ENCODE measurements at places on chromosomes 2 and 18.

DNA sequence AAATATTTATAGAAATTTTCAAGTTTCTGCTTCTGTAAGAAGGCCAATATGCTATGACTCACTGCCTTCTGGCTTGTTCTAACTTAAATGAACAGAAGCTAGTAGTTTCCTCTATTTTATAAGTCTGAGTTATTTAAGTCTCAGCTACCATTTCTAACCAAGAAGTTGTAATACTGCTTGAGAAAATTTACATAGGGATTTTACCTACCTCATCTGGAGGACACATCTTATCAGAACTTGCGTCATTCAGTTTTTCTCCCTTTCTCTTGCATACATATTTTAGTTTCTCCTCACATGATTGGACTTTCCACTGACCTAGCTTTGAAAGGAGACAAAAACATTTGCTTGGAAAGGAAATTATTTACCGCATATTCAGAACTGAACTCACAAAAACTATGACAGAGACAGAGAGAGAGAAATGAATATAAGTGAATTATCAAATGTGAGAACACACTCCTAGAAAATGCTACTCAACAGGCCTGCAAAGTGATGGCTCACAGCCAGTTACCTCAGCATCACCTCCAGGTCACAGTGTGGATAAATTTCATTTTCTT, 81.1 kb upstream of the CD302 start:
- DNase-seq: no peak

GRCh38 chr2:173715441-173715840, 249.7 kb downstream of the SP3 start:
- DNase-seq: no peak

DNA sequence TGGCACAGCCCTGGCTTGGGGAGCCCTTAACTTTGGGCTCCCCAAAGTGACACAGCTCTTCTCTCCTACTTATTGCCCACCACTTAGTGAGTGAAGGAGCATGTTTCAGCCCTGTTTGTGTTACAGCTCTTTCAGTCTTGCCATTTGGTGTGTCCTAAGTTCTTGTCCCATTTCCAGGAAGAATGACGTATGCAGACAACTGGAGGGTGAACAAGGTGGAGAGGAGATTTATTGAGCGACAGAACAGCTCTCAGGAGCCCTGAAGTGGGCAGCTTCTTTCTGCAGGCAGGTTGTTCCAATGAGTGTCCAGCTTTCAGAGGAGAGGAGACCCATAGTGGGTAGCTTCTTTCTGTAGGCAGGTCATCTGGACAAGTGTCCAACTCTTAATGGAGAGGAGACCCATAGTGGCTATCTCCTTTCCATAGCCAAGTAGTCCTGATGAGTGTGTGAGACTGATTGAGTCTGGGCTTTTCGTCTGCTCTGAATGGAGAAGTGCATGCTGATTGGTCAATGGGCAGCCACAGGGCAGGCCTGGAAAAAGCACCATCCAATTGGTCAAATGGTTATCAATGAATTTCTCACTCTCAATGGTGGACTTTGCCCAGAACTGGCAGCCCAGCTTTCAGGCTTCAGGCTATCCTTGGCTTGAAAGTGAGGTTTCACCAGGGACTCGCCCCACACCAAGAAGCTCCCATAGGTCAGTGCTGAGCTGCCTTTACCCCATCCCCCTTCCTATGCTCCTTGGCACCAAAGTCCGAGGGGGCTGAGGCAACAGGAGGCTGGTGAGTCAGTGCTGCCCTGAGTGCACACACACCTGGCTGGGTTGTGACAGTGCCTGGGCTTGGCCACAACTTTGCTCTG, 688.2 kb downstream of the NYAP2 start:
- no peak for DNase-seq

GRCh38 chr18:42030586-42031182, 75.7 kb downstream of the PIK3C3 start:
- no peak for DNase-seq

DNA sequence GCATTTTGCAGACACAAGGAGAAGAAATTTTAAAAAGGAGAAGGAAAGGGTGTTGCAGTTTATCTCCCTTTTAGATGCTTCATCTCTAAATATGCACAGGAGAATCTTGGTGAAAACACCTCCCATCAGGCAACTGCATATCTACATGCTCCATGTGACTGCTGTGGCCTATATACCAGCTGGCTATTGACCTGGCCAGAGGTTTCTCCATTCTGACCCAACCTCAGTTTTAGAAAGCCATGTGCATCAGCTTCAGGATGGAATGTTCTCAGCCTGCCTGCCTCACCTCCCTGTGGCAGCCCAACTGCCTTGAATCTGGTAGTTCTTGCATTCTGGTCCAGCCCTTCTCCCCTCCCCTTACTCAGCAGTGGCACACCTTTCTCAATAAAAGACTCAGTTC, 1958.8 kb upstream of the CELF4 start:
- DNase-seq: no peak

All from CD4-positive, alpha-beta T cell treated with Interleukin-10 for 1 hour (primary cell).